ENCODE measurements at places on chromosomes 4 and X.

DNA sequence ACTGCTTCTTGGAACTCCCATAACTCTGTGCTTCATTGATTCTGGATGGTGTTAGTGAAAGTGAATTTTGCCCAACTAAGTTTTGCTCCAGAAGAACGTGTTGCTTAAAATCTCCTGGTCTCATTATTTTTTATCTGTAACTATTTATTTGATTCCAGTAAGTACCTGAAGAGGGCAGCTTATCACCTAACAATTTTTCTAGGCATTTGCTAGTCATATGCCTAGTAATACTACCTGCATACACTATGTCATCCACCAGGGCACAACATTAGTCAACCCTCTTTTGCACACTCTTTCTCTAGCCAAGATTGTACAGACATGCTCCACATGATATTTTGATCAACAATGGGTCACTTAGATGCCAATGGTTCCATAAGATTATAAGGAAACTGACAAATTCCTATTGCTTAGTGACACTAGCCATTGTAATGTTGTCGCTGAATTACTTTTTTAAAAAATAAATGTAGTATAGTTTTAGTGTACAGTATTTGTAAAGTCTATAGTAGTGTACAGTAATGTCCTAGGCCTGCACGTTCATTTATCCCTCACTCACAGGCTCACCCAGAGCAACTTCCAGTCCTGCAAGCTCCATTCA is 499.9 kb upstream of the AADAT start:
- no peak for DNase-seq

- no peak for DNase-seq
Measured at GRCh38 chr4:62324215-62324614, 1124.1 kb downstream of the ADGRL3 start.

DNA sequence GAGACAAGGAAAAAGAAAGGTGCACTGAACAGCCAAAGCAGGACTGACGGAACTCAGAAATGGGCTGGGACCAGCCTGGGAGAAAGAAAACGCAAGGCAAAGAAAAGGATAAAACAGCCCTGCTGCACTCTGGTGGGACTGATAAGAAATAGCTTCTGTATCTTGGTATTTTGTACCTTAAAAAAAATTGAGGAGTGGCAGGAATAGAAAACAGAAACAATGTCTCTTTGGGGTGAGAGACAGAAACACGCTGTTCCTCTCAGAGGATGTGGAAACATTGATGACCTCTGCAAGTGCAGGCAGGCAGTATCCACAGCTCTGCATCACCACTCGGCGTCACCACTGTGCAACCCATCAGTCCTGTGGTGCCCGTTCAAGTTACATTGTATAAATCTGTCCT is 152.5 kb upstream of the SPRY1 start:
- no peak for DNase-seq

DNA sequence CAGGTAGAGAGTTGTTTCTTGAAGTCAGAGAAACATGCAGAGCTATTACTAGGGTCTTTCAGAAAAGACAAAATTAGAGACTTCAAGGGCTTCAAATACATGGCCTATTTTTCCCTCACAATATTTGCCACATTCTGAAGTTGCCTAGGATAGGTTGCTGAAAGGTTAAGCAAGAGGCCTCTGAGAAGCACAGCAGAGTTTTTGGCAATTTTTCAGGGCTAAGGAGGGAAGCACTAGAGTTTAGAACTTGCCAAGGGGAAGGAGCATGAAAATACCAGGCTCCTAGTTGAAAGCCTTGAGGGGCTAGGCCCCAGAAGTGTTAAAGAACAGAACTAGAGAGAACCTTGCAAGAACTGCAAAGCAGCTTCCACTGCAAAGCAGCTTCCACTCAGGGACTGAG is 86.4 kb downstream of the ANAPC10 start:
- DNase-seq: no peak
